Spinal cord (tissue), 10 donors: ENCODE measurements at places on chromosomes 6 and 20. TPM values are rescaled to one million over a fixed set of nuclear protein-coding genes. Genes with fewer than 3 reads are reported as not detected.
A peak's percentile ranks its signal among the peaks of the same experiment; 100 is the strongest.

OR2B2 gene
- not detected for total RNA-seq

DNA sequence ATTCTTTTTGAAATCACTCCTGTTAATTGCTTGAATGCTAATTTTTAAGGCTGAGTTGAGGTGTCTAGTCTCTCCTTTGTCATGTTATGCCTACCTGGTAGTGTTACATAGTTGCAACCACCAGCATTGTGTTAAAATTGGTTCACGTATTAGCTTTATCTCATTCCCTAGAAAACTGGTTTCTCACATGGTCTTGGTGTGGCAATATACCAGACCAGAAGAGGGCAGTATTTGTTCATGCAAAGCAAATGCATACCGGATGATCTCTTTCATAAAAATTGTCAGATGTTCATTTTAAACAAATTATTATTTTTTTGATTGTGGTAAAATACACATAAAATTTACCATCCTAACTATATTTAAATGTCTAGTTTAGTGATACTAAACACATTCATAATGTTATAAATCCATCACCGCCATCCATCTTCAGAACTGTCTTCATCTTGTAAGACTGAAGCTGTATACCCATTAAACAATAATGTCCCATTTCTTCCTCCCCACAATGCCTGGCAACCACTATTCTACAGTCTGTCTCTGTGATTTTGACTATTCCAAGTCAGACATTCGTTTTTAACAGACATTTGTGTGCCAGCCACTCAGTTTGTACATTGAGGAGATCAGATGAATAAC lies 92.8 kb downstream of the ATRN start:
- DNase-seq, result peak; percentile 14

DNA sequence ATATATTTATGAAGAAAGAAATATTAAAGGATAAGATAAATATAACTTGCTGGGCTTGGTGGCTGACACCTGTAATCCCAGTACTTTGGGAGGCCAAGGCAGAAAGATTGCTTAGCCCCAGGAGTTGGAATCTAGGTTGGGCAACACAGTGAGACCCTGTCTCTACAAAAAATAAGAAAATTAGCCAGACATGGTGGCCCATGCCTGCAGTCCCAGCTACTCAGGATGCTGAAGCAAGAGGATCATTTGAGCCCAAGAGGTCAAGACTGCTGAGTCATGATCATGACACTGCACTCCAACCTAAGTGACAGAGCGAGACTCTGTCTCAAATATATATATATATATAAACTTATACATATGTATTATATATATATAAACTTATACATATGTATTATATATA lies 164.0 kb downstream of the MRPL14 start:
- DNase-seq, result no peak

GRCh38 chr6:11364971-11365397 lies 132.5 kb upstream of the NEDD9 start:
- no peak for DNase-seq

DUSP15 gene
- 13.3 TPM for total RNA-seq

- peak; percentile 65 for DNase-seq
Observed at GRCh38 chr6:4906293-4907276, 97.3 kb downstream of the RPP40 start.

LST1 gene
- total RNA-seq, result 15.2 TPM

DNA sequence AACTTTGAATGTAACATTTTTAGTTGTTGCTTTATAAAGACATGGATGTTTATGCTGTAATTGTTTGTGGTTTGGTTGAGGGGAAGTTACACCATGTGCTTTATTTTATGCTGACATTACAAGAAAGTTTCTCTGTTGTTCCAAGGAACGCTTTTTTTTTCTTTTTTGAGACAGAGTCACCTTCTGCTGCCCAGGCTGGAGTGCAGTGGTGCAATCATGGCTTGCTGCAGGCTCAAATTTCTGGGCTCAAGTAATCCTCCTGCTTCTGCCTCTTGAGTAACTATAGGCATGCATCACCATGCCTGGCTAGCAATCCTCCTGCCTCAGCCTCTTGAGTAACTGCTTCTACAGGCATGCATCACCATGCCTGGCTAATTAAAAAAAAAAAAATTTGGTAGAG lies 21.0 kb upstream of the IFNGR1 start:
- DNase-seq, result no peak

DNA sequence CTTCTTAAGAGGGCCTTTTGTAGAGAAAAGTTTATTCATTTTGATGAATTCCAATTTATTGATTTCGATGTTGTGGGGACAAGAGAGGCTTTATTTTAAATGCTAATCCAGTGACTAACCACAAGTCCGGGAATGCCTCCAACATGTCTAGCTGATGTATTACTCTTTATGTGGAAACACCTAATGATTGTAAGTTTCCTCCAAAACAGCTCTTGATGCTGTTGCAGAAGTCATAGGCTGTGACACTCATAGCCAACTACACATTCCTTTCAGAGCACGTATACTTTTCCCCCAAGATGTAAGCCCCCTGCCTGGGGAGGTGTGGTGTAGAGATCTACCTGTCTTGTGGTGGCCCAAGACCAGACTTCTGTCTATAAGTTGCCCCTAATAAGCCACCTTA lies 61.3 kb upstream of the RNF24 start:
- DNase-seq, result no peak
